ENCODE measurements at places on chromosomes 16 and 17. TPM values are rescaled to one million over a fixed set of nuclear protein-coding genes. Genes with fewer than 3 reads are reported as not detected.

DNA sequence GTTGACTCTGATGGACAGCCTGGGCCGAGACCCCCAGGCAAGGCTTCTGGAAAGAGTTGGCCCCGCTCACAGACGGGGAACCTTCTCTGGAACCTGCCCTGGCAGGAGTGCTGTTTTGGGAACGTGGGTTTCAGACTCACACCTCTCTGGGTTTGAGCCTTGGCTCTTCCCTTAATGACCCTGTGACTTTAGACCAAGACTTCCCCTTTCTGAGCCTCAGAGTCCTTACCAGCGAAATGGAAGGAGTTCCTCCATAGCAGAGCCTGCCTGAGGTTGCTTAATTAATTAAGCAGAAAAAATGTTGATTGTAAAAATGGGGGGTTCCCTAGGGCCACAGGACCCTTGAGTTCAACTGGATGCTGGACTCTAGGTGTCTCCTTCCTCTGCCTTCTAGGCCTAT lies 408.2 kb downstream of the SEC14L1 start:
- no peak for DNase-seq

- DNase-seq = no peak
These were observed 3.6 kb downstream of the SDK2 start for GRCh38 chr17:73640691-73641090.

The CCL4 gene
- total RNA-seq = not detected

The ATP2A1 gene
- 0.48 TPM for total RNA-seq

The SYNGR3 gene
- 11.3 TPM for total RNA-seq

- DNase-seq = no peak
These were observed 123.8 kb downstream of the GOSR1 start for GRCh38 chr17:30600830-30601494.

DNA sequence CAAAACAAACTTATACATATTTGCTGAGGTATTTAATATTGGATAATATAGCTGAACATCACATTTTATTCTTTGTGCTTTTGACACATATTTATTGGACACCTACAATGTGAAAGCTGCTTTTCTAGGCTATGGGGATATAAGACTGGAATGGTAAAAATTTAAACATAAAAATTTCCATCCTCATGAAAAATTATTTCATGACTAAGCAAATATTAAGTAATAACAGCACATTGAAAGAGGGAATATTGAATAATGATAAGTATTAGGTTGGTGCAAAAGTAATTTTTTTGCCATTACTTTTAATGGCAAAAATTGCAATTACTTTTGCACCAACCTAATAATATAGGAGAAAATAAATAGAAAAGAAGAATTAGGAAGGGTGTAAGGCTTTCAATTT lies 972.5 kb upstream of the CDH8 start:
- no peak for DNase-seq

DNA sequence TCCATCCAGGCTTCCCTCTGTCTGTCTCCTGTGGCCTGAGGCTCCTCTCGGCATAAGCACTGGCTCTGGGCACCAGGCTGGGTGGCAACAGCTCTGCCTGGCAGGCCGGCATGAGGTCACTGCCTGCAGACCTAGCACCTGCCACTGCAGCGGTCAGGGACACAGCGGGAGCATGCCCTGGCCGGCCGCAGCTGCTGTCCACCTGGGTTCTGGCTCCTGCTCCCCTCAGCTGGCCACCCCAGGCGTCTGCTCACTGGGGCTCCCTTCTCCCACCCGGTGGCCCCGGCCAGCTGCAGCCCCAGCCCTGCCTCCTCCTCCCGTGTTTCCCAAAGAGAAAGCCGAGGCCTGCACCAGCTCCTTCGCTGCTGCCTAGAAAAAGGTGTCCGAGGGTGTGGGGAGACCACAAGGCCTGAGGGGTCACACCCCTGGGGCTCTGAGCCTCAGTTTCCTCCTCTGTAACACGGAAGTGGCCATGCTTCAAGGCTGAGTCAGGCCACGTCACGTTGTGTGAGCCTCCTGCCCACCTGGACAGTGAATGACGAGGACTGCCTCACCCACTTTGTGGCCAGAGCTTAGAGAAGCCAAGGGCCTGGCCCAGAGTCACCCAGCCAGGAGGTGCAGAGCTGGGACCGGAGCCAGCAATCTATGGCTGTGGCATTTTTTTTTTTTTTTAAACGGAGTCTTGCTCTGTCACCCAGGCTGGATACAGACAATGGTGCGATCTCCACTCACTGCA lies 6.7 kb downstream of the NTHL1 start:
- DNase-seq = no peak

The DNASE1L2 gene
- 0.21 TPM for total RNA-seq

DNA sequence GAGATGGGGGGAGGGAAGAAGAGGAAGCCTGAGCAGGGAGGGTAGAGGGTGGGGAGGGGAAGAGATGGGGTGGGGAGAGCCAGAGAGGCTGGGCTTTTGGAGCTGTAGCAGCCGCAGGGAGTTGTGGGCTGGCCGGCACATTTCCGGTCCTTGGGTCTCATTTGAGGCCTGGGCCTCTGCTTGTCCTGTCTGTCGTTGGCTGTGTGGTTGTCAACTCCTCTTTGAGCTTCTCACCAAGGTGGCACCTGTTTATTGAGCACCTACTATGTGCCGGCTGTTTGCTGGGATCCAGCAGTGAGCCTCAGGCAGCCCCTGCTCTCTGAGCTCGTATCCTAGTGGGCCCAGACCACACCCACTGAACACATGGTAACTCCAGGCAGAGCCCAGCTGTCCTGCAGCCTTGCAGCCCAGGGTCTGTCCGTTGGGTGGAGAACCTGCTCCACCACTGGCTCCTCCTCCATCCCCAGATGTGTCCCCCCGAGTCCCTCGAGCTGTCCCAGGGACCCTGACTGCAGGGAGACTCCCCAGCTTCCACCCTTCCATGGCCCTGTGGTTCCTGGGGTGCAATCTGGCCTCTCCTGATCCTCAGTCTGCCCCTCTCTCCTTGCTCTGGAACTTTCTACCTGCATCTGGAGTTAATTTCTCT lies 164.9 kb downstream of the IRF8 start:
- DNase-seq = no peak

The BAIAP3 gene
- total RNA-seq = 1.2 TPM

The ZFPM1 gene
- 3.7 TPM for total RNA-seq

- DNase-seq = no peak
These were observed 21.4 kb downstream of the ADORA2B start for GRCh38 chr17:15966183-15966878.

DNA sequence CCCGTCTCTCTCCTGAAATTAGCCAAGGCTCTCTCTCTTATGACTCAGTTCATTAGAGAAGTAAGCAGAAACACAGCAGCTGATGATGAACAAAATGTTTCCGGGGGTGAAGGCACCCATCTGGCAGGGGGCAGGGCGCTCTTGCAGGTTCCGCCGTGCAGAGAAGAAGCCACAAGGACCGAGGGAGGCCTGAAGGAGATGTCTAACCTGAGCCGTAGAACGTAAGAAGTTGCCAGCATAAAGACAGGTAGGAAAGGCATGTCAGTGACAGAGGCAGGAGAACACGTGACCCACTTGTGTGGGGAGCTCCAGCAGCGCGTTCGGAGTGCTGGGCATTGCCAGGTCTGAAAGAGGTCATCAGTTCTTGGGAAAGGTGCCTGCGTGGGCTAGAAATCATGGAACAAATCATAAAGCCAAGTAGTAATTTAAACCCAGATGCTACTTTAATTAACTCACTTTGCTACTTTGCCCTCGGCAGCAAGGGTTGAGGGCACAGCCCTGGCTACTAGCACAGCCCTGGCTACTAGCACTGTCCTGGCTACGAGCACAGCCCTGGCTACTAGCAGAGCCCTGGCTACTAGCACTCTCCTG lies 198.6 kb downstream of the RPTOR start:
- DNase-seq = no peak

DNA sequence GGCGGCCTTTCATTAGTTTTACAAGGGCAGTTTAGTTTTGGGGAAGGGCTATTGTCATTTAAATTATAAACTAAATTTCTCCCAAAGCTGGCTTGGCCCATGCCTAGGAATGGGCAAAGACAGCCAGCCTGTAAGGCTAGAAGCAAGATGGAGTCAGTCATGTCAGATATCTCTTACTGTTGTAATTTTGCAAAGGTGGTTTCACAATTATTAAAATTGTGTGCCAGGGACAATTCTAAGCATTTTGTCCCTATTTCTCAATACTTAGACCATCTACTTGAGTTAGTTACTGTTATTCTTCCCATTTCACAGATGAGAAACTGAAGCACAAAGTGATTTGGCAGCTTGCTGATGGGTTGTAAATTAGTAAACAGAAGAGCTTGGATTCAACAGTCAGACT lies 467.7 kb upstream of the GOT2 start:
- DNase-seq = no peak

DNA sequence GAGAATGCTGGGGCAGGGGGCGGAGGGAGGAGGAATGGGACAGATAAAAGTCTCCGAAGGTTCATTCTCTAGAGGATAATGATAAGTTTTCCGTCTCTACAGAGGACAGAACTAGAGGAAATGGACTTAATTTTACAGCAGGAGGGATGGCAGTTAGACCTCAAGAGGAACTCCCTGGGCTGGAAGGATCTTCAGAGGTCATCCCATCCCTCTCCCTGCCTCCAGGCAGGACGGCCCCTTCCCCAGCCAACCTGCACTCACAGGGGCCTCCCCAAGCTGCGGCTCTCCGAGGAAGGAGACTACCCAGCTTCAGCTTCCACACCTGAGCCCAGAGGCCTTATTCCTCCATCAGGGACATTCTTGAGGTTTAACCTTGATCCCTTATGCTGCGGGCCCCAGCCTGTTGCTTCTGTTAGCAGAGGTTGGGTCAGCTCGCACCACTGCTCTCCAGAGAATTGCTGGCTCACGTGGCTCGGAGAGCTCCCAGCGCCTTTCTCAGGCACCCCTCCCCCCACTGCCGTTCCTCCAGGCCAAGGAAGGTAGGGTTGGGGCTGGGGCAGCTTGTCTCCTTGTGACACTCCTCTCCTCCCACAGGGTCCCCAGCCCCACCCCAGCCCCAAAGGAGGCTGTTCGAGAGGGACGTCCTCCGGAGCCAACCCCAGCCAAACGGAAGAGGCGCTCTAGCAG lies 8.5 kb downstream of the ELOB start:
- no peak for DNase-seq

The HS3ST4 gene
- not detected for total RNA-seq

The GNPTG gene
- total RNA-seq = 104 TPM

DNA sequence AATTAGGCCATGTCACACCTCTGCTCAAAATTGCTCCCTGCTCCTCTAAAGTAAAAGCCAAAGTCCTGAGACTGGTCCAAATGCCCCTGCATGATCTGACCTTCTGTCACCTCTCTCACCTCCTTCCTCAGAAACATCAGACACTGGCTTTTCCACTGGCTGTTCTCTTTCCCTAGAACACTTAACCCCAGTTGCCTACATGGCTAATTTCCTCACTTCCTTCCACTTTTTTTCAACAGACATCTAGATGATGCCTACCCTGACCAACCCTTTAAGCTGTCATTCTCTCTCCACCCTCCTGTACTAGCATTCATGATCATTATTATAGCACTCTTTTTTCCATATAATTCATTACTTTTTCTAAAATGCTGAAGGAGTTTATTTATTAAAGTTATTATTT lies 31.0 kb downstream of the CCT6B start:
- DNase-seq = no peak

DNA sequence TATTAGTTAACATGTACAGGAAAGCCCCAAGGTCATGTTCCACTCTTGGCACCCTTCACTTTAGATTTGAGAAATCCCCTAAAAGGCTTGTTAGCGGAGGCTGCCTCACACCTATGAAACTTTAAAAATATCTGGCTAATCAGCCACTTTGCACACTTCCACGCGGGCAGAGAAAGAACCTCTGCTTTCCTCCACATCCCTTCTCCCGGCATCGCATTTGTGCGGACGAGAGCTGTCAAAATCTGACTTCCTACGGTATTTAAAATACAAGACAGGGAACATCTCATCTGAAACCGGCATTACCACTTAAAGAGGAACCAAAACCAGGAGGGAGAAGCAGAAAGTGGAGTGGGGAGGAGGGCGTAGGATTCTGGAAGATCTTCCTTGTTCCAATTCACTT lies 422.3 kb downstream of the TMEM114 start:
- DNase-seq = no peak

All from kidney epithelial cell (primary cell).